Common myeloid progenitor, CD34-positive (primary cell): ENCODE measurements at places on chromosomes 1 and 21.
A peak's percentile ranks its signal among the peaks of the same experiment; 100 is the strongest.

- DNase-seq, result peak; percentile 5
Measured at GRCh38 chr21:34133802-34134201, 60.4 kb downstream of the MRPS6 start.

DNA sequence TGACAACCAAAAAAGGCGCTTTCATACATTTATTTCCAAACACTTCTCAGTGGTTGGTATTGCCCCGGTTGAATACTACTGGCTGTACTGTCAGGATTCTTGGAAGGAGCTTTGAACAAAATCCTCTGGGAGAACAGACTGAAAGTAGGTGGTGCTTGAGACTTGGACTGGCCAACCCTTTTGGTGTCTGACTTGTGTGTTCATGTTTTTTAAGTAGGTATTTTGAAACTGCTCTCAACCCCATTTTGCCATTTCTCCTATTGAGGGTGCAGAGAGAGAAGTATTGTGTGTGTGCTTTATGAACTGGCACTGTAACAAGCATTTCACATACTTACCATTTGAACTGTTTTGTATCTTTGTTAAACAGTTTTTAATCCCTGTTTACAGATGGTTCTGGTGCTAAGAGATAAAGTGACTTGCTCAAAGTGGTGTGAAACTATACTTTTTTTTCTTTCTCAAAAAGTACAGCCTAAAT, 21.2 kb downstream of the ARID1A start:
- peak; percentile 71 for DNase-seq

DNA sequence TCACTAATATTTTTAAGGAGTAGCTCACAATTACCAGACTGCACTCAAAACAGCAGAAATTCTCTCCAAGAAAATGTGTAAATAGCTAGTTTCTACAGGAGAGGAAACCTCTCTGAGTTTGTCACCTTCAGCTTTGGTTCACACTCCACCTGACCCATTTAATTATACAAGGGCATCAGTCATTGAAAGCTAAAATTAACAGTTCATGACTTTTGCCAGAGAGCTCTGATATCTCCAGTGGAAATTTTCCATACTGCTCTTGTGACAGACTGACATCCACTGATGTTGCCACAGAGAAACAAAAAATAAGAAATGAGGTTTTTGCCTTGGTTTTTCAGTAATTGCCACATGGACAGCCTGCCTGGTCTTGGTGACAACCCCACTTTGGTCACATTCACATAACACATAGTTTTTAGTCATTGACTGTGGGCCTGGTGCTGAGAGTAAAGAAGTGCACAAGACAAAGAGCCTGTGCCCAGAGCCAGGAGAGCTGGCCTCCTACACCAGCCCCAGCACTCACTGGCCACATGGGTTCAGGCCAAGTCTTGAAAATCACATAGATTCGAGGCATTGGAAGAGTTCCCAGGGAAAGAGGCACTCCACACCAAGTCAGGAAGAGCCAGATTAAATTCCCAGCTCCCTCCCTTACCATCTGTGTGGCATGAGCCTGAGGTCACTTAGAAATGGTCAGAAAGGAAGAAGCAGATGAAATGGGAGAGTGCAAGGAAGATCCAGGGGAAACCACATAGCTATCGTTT, 13.8 kb upstream of the SIM2 start:
- DNase-seq, result no peak

GRCh38 chr1:29254346-29254745, 18.0 kb downstream of the PTPRU start:
- no peak for DNase-seq

DNA sequence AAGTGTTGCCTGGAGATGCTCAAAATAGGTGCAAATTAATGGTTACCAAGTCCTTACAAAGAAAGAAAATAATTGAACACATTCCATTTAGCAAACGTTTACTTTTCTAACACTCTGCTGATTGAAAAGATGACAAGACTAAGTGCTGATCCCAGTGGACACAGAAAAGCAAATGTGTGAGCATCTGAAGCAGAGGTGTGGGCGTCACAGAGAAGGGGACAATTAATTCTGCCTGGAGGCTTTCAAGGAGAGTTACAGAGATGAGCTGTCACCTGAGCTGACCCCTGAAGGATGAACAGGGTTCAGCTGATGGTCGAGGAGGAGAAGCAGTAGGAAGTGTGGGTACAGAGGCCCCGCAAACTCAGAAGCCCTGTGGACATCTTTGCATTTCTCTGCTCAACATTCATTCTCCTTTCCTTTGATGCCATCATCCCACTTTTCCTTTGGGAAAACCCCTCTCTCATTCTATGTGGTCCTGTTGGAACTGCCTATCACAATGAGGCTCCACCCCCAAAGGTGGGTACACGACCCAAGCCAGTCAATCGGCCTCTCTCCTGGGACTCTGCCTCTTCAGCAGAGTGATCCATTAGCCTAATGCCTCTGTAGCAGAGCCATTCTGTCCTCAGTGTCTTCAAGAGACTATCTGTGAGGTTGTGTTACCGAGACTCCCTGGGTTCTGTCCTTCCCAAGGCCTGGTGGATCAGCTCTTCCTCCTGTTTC, 17.2 kb upstream of the PLA2G2E start:
- DNase-seq, result no peak

- no peak for DNase-seq
Measured at GRCh38 chr1:204979891-204980649, 62.9 kb upstream of the CNTN2 start.

- peak; percentile 84 for DNase-seq
Measured at GRCh38 chr1:93080179-93080823, 1.2 kb downstream of the MTF2 start.

- DNase-seq, result peak; percentile 86
Measured at GRCh38 chr1:247172996-247173395, 1.2 kb upstream of the ZNF124 start.

DNA sequence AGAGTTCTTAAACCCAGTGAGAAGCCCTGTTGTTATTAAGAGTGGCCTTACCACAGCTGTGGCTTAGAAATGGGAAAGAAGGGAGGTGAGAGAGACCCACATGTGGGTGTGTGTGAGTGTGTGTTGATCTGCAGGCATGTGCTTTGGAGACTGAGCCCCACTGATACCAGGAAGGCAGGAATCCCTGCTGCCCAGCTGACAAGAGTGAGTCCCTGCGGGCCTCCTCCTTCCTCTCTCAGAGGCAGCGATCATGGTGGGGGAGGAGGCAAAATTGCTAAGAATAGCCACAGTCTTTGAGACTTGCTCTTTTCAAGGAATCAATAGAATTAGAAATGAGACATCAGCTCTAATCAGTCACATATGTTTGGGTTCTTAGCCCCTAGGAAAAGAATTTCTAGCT, 87.0 kb upstream of the WARS2 start:
- DNase-seq, result no peak

DNA sequence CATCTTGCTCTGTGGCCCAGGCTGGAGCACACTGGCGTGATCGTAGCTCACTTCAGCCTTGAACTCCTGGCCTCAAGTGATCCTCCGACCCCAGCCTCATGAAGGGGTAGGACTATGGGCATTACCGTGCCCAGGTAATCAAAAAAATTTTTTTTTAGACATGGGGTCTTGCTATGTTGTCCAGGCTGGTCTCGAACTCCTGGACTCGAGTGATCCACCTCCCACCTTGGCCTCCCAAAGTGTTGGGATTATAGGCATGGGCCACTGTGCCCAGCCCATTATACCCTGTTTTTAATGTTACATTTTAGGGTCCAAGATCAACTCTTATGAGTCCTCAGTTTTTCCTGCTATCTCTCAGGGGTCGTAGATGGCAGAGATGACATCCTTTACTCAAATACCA, 6.3 kb downstream of the MRAP start:
- no peak for DNase-seq

GRCh38 chr1:92701147-92701546, 83.8 kb downstream of the EVI5 start:
- no peak for DNase-seq

- no peak for DNase-seq
Measured at GRCh38 chr1:191895462-191896058, 262.7 kb upstream of the RGS18 start.

DNA sequence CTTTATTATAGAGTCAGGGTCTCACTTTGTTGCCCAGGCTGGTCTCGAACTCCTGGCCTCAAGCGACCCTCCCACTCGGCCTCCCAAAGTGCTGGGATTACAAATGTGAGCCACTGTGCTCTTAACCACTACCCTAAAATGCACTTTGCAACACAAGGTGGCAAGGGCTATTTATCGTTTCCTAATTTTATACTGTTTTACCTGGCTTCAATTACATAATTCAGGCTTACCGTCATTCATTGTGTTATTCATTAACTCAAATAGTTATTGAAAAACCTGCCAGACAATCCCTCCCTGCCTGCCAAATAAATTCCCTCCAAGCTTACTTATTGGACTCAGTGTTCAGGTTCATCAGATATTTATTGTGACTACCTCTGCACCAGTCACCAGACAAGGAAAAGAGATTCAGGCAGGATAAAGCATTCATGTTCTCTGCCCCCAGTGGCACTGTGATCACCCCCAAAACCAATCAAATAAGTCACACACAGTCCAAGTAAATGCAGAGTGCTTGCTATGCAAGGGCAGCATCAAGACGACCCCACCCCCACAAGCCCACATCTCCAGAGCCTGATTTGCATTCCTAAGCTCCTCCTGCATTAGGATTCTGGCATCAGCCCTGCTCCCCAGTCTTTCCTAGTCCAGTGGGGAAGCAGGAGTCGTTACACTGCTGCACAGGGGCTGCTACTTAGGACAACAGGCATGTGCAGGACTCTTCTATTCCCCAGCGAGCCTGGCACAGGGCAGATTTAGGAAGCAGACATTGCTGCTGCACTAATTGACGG, 8.1 kb downstream of the PAQR7 start:
- DNase-seq, result no peak

- DNase-seq, result no peak
Measured at GRCh38 chr1:5648410-5649165, 343.6 kb downstream of the NPHP4 start.
